ENCODE measurements at places on chromosomes 2 and 18.

GRCh38 chr2:8289111-8289510 lies 392.7 kb upstream of the ID2 start:
- no peak for DNase-seq

- no peak for DNase-seq
Observed at GRCh38 chr2:8171608-8172007, 510.2 kb upstream of the ID2 start.

GRCh38 chr2:233964581-233964980 lies 47.4 kb downstream of the TRPM8 start:
- no peak for DNase-seq

DNA sequence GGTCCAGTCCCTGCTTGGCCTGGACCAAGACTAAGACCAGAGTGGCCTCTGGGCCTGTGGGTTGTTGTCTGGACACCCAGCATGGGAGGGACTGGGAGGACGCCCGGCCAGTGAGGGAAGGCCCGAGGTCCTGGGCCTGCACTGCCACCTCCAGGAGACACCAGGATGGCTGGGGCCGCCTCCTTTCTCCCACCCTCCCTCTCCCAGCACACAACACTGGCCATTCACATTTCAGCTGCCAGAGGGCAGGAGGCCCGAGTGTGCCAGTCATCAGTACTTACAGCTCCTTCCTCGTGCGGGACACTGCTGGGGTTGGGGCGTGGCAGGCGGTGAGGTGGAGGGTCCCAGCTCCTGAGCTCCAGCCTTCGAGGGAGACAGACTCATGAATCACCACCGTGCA lies 133.5 kb downstream of the ASB1 start:
- no peak for DNase-seq

GRCh38 chr18:8162802-8163201 lies 446.4 kb upstream of the RAB12 start:
- no peak for DNase-seq

DNA sequence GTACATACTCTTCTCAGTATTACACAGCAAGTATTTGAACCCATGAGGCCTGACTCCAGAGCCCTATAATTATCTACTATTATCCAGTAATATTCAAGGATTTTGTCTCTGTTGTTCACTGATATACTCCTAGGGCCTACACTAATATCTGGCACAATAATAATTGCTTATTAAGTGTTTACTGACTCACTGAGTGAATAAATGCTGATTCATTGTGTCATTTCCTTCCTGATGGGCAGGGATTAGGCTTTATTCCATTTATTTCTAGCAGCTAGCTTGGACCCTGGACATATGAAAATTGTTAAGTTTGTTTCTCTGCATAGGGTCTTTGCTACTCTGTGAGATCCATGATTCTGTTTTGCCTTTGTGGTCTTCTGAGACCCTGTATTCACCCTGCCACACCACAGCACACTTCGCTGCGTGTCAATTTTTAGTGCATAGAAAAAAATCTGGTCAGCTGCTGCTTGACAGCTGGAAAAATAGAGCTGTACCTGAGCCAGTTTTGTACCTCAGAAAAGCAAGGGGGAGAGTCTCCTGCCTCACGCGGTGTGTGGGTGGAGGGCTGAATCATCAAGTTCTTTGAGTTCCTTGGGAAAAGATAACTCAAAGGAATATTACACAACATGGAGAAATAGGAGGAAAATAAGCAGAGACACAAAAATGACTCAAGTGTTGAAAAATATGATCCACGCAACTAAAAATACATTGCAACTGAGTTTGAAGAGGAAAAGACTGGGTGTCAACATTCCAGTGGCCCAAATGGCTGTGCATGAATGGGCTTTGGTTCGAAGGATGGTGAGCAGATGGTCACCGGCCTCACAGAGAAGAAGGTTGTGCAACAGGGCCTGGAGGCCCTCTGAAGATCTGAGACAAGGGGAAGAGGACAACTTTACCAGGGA lies 18.9 kb upstream of the DPP4 start:
- no peak for DNase-seq

GRCh38 chr18:46148810-46149209 lies 44.6 kb downstream of the HAUS1 start:
- peak; percentile 46 for DNase-seq

GRCh38 chr2:11656671-11657101 lies 13.3 kb downstream of the NTSR2 start:
- DNase-seq = no peak

DNA sequence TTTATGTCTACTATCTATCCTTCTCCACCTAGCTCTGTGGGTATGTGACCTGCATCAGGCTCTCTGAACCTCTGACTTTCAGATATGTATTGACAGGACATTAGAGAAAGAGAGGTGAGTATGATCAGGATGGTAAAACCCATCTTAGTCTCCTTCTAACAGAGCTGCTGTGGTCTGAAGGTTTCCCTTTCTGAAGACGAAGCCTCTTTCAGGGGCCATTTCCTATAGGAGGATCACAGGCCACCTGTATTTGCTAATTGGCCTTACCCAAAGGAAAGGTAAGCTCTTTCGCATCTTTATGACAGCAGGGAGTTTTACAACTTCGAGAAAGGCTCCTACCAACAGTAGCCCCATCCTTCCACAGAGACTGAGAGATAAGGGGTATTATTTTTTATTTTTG lies 442.9 kb downstream of the KCNJ3 start:
- DNase-seq = no peak

DNA sequence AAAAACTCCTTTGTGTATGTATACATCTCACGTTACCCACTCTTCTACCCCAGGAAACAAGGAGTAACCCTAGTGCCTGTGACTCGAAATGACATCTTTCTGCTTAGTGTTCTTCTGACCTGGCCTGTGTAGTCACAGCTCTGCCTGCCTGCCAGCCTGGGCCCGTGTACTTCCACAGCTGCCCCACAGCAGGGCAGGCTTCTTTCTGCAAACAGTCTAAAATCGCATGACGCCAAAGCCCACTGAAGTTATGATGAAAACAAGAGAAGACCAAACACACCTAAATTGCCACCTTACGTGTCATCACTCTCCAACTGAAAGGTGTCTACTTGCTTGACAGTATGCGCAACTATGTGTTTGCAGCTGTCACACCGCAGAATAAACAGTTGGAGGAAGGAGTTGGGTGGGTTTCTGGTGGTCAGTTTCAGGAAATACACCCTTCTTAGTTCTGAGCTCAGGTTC lies 1.5 kb downstream of the GAREM1 start:
- peak; percentile 11 for DNase-seq

DNA sequence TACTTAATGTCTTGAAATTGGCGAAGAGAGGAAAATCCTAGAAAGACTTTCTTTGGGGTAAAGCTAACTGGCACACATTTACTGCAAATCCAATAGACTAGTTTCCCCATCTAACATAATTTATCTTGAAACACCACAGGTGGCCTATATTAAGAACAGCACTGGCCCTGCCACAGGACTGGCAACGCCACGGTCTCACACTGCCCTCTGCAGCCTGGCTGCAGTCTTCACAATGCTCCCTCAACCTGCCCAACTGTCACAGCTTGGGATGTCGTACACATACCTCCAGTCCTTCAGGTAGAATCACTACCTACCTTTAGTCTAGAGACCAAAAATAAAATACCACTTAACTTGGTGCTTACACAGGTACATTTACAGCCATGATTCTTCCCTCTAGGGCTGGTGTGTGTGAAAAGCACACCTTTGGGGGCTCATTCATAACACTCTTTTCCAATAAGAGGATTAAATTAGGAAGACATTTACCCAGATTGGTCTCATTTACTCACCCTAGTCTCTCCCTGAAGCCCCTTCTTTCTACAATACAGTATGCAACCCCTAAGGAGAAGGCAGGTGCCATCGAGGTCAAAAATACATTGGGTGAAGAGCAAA lies 222.2 kb downstream of the C1D start:
- peak; percentile 40 for DNase-seq

GRCh38 chr2:14632133-14632936 lies at the start of gene LRATD1:
Gene LRATD1, plus strand, starts transcription at chr2:14632717. Its CDS starts 1,263 bp downstream, at chr2:14633980.
- peak; percentile 26 for DNase-seq

- no peak for DNase-seq
Observed at GRCh38 chr18:388200-388599, 112.3 kb downstream of the COLEC12 start.

DNA sequence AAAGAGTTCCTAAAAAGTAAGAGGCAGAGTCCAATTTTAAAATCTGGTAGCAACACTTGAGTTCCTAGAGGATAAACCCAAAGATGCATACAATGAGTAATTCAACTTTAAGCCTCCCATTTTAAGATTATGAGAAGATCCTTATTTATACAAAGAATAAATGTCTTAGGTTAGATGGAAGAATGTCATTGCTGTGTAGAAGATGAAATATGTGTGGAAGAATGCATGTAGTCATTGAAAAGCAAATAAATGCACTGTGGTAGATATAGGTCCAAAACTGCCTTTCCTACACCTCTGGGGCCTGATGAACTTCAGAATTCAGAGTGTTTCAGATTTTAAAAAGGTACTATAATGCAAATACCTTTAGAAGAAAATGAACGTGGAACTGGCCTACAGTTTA lies 58.7 kb upstream of the LRP1B start:
- no peak for DNase-seq

DNA sequence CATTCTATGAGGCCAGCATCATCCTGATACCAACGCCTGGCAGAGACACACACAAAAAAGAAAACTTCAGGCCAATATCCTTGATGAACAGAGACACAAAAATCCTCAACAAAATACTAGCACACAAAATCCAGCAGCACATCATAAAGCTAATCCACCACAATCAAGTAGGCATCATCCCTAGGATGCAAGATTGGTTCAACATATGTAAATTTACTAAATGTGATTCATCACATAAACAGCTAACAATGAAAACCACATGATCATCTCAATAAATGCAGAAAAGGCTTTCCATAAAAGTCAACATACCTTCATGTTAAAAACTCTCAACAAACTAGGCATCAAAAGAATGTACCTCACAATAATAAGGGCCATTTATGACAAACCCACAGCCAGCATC lies 65.3 kb downstream of the WDPCP start:
- no peak for DNase-seq

- DNase-seq = no peak
Observed at GRCh38 chr2:57075226-57075625, 891.4 kb downstream of the CCDC85A start.

- no peak for DNase-seq
Observed at GRCh38 chr2:201930043-201930442, 103.6 kb upstream of the FZD7 start.

- DNase-seq = no peak
Observed at GRCh38 chr18:74652392-74652988, 54.8 kb downstream of the ZNF407 start.

- no peak for DNase-seq
Observed at GRCh38 chr2:202429164-202429980, 53.2 kb downstream of the BMPR2 start.

- DNase-seq = no peak
Observed at GRCh38 chr2:206850369-206850768, 85.0 kb downstream of the FASTKD2 start.

GRCh38 chr18:13461469-13461868 lies 242.9 kb downstream of the LDLRAD4 start:
- DNase-seq = no peak

- no peak for DNase-seq
Observed at GRCh38 chr2:175576270-175576669, 394.8 kb upstream of the ATP5MC3 start.

DNA sequence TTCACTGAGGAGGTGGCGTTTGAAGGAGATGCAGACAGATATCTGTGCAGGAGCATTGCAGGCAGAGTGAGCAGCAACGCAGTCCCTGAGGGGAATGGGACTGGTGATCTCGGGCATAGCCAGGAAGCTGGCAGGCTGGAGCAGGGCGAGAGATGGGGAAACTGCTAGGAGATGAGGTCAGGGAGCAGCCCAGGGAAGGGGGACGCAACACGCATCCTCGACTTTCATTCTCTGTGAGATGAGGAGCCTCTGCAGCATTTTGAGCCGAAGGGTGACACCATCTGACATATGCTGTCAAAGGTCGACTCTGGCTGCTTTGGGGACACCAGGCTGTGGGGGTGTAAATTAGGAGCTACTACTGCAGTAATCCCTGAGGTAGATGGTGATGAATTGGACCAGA lies 4.3 kb upstream of the CHRNA1 start:
- DNase-seq = no peak

GRCh38 chr2:191010887-191011885 lies 2.8 kb downstream of the STAT1 start:
- no peak for DNase-seq

- peak; percentile 65 for DNase-seq
Observed at GRCh38 chr18:51235009-51235789, 37.7 kb upstream of the MEX3C start.

DNA sequence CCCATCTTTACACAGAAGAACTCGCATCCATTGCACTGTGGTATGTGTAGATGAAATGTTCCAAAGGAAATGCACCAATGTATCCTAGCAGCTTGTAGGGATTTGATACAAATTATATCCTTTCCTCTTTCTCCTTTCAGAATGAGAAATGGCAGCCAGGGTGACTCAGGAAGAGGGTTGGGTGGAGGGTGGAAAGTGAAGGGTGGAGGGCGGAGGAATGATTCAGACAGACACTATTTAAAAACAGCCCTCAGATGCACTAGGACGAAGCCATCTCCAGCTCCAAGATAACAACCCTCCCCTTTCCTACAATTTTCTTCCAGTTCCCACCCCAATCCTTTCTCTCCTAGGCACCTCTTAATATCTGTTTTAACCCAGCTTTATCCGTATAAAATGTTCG lies 96.2 kb upstream of the STK39 start:
- DNase-seq = no peak

DNA sequence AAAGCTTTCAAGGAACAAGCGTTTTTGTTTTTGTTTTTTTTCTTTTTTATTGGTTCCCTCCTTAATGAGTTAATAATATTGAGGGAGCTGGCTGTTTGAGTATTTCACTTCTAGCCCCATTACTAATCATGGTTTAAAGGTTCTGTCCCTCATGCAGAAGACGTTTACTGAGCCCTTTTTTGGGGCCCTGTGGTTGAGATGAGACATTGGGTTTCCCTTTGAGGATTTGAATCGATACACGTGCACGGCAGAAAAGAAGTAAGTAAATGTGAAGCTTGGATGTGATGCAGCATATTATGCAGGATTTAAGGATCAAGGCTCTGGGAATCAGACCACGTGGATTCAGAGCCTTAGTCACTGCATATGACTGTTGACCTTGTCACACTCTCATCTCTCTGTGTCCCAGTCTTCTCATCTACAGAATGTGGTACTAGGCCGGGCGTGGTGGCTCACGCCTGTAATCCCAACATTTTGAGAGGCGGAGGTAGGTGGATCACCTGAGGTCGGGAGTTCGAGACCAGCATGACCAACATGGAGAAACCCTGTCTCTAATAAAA lies 1.0 kb upstream of the CHST10 start:
- DNase-seq = no peak
